HepG2 (cell line): ENCODE measurements at places on chromosomes 2 and 18.

- DNase-seq, result no peak
Observed at GRCh38 chr2:122636097-122636496, 880.6 kb downstream of the TSN start.

GRCh38 chr2:152676461-152676860 lies 40.8 kb downstream of the PRPF40A start:
- no peak for DNase-seq

DNA sequence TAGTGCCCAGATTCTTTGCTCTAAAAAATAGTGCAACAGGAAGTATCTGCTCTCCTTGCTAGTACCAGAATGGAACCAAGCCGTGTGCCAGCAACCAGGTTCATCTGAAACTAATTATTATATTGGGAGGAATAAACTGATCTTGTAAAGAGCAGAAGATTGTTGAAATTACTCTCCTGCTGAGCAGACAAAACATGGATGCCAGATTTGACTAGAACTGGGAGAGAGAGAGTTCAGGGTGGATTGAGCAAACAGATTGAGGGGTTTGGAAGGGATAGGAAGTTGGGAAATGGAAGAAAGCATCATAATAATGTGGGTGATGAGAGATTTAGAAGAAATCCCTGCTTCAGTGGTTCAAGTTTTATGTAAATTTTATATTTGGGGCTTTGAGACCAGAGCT lies 160.1 kb upstream of the RASGRP3 start:
- DNase-seq, result no peak

GRCh38 chr18:27017901-27018500 lies 152.5 kb upstream of the AQP4 start:
- peak; percentile 19 for DNase-seq

DNA sequence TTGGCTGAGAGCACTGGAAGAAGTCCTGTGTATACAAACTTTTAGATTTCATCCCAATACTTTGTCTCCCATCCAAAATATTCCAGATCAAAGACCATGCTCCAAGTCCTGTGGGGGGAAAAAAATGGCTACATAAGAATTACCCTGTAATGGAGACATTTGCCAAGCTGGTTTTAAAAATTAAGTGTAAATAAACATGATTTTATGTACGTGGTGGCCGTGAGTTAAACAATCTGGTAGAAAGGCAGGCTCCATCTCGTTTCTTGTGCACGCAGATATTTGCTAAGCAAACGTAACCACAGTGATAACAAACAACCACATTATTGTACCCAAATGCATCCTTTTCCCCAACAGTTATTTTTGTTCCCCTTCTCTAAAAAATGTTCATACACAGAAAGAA lies 176.4 kb downstream of the ZNF516 start:
- no peak for DNase-seq

GRCh38 chr2:25018681-25019080 lies 23.2 kb upstream of the EFR3B start:
- peak; percentile 83 for DNase-seq

GRCh38 chr2:39838589-39838988 lies 59.5 kb upstream of the THUMPD2 start:
- DNase-seq, result no peak

DNA sequence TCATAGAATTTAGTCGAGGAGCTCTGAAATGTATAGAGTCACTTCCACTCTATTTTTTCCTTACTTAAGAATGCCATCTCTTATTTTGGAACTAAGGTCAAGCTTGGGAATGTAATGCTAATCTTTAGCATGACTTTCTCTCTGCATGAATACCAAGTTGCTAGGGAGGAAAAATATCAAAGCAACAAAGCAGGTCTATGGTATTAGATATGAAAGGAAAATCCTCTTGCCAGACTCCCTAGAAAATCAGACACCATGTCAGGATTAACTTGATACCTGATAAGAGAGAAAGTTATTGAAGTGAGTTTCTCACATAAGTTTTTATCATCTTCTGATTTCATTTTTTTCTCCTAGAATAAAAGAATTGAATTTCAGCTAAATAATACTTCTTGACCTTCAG lies 341.7 kb upstream of the ZNF804A start:
- DNase-seq, result no peak
